ENCODE measurements at places on chromosomes 6 and 20.

GRCh38 chr20:62122654-62123449 lies 577 bp downstream of the LSM14B start:
- DNase-seq: no peak

GRCh38 chr20:22914291-22914690 lies 120.8 kb upstream of the SSTR4 start:
- DNase-seq: no peak

- DNase-seq: no peak
Measured at GRCh38 chr6:154956771-154957522, 38.2 kb upstream of the TIAM2 start.

GRCh38 chr6:79570129-79571029 lies 33.1 kb upstream of the LCA5 start:
- DNase-seq: no peak

GRCh38 chr6:57158658-57159057 lies 13.5 kb upstream of the BAG2 start:
- DNase-seq: no peak

- DNase-seq: no peak
Measured at GRCh38 chr20:33125983-33126382, 42.0 kb upstream of the BPIFA2 start.
